Fibroblast of villous mesenchyme (primary cell): ENCODE measurements at places on chromosomes 12 and 14. TPM values are rescaled to one million over a fixed set of nuclear protein-coding genes. Genes with fewer than 3 reads are reported as not detected.
A peak's percentile ranks its signal among the peaks of the same experiment; 100 is the strongest.

Gene COX14
- total RNA-seq = 36.7 and 40.3 TPM in 2 replicates

Gene PRR4
- 2.3 and 3.5 TPM in 2 replicates for total RNA-seq

Gene KCNMB4
- total RNA-seq = 4.2 and 7.3 TPM in 2 replicates

Gene NFE2
- total RNA-seq = under 0.01 and 0.43 TPM in 2 replicates

Gene CLEC2B
- total RNA-seq = 40.6 and 47.9 TPM in 2 replicates

Gene KCNH3
- under 0.01 TPM in 2 replicates for total RNA-seq

DNA sequence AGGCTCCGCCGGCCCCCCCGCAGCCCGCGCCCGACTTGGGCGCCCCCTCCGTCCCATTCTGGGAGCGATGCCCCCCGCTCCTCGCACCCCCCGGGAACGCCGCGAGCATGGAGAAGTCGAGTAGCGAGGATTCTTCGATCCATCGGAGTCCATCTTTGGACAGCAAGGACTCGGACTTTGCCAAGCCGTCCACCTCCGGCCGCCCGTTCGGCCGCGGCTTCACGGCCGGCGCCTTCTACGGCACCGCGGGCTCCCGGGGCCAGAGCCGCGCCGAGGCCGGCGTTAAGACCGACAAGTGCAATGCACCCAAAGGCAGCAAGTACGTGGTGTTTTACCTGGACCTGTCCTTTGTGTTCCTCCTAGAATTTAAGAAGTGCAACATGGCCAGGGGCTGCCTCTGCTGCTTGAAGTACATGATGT, 123.6 kb downstream of the TSPAN9 start:
- no peak for DNase-seq

DNA sequence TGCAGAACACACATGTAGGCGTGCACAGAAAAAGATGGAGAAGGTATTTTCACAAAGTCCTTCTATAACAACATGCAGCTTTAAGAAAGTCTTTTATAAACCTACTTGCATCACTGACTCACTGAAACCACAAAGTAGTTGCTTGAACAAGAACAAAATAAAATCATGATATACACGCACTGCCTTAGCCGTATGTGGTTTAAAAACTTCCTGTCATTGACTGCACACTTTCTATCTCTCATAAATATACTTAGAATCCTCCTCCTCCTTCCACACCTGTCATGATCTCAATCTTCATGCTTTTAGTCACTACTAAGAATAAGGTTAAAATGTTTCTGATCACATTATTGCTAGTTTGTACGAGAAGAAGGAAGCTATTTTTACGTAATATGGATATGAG, 31.8 kb upstream of the RAD51AP1 start:
- DNase-seq = peak; percentile 48

- DNase-seq = no peak
Measured at GRCh38 chr14:61256826-61257468, 24.2 kb downstream of the TMEM30B start.
